ENCODE measurements at places on chromosomes 4 and X. TPM values are rescaled to one million over a fixed set of nuclear protein-coding genes. Genes with fewer than 3 reads are reported as not detected.

The ADH6 gene
- total RNA-seq: not detected

- H3K36me3 ChIP-seq: no peaks in the 10 kb centered on the region
- no peaks in the 10 kb centered on the region for H3K4me1 ChIP-seq
- H3K27me3 ChIP-seq: no peaks in the 10 kb centered on the region
- H3K27ac ChIP-seq: no peak overlapping the region
These were observed 6.2 kb downstream of the CSF2RA start for GRCh38 chrX:1274786-1275185.

DNA sequence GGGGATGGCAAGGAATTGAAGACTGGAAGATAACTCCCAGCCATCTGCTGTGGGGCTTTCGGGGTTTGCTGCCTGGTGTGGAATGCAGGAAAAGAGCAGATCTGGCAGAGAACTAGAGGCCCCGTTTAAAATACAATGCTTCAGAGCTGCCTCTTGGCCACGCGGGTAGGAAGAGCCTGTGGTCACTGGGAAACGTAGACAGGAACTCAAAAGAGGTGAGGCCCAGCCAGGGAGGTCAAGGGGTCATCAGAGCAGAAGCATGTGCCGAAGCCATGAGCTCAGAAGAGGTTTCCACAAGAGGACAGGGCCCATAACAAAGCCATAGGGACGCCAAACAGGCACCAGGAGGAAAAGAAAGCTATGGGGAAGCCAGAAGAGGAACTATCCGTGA lies 14.5 kb upstream of the STS start:
- no peaks in the 10 kb centered on the region for H3K36me3 ChIP-seq
- peak; percentile 35 for DNase-seq
- H3K27me3 ChIP-seq: no peaks in the 10 kb centered on the region
- H3K27ac ChIP-seq: peak overlapping the region; percentile 34
- H3K4me3 ChIP-seq: no peak overlapping the region
- peaks cover 9% of the 10 kb centered on the region for H3K4me1 ChIP-seq

The PABPC1L2A gene
- not detected for total RNA-seq

The MAP7D3 gene
- 21.7 TPM for total RNA-seq

- H3K27me3 ChIP-seq: peaks cover 11% of the 10 kb centered on the region
- no peaks in the 10 kb centered on the region for H3K4me1 ChIP-seq
- no peak overlapping the region for H3K27ac ChIP-seq
- DNase-seq: no peak
- no peak overlapping the region for H3K4me3 ChIP-seq
These were observed 228.6 kb upstream of the BCOR start for GRCh38 chrX:40326186-40326965.

- DNase-seq: no peak
- no peaks in the 10 kb centered on the region for H3K36me3 ChIP-seq
- no peak overlapping the region for H3K27ac ChIP-seq
- no peak overlapping the region for H3K4me3 ChIP-seq
- no peaks in the 10 kb centered on the region for H3K4me1 ChIP-seq
These were observed 191.2 kb upstream of the INTU start for GRCh38 chr4:127441571-127441970.

DNA sequence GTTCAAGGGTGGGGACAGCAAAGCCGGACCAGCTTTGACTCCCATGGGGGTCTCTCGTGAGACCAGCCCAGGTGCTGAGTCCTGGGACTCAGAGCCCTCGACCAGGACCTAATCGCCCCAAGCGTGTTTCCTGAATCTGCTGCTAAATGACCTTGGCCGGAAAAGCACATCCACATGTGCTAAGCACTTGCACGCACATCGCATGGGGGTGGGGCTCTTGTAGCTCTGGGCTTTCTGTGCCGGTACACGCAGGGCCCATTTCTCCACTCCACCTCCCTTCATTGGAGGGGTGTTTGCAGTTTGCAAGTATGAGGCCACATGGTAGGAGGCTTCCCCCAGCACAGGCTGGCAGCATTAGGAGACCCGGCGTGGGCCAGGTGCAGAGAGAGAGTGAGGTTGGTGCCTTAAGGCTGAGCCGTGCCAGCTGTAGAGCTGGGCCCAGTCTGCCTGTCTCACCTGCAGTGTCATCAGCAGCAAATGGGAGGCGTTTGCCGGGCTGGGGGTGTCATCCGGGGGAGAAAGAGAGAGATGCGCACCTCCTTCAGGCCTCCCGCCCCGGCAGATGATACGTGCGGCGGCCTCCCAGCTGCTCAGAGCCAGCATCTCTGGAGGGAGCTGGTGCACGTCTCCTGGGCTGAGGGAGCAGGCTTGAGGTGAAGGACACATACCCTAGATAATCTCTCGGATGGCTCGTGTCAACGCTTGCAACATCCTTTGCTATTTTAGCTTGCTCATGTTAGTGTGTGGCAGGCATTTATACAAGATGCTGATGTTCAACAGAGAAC lies 45.2 kb upstream of the CLCN4 start:
- peaks cover 11% of the 10 kb centered on the region for H3K36me3 ChIP-seq
- H3K4me3 ChIP-seq: no peak overlapping the region
- peak; percentile 14 for DNase-seq
- H3K27ac ChIP-seq: no peak overlapping the region

The ALPK1 gene
- total RNA-seq: 8.6 TPM

DNA sequence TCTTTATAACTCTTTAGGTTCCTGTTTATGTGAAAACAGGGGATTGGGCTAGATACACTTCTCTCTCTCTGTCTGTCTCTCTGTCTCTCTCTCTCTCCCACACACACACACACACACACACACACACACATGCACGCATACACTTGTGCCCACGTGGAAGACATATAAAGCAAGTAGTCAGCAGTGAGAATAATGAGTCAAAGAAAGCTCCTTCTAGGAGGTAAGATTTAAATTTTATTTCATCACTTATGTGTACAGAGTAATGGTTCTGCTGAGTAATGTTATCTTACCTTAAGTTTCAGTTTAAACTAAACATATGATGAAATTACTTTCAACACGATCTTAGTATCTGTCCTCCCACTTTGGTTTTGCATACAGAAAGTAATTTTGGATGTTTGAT lies 243.0 kb upstream of the TEX13A start:
- H3K27ac ChIP-seq: no peak overlapping the region
- no peak overlapping the region for H3K4me3 ChIP-seq
- no peaks in the 10 kb centered on the region for H3K4me1 ChIP-seq
- H3K27me3 ChIP-seq: peaks cover 2% of the 10 kb centered on the region
- no peak for DNase-seq

The PAGE4 gene
- total RNA-seq: not detected

The SLC6A14 gene
- total RNA-seq: not detected

DNA sequence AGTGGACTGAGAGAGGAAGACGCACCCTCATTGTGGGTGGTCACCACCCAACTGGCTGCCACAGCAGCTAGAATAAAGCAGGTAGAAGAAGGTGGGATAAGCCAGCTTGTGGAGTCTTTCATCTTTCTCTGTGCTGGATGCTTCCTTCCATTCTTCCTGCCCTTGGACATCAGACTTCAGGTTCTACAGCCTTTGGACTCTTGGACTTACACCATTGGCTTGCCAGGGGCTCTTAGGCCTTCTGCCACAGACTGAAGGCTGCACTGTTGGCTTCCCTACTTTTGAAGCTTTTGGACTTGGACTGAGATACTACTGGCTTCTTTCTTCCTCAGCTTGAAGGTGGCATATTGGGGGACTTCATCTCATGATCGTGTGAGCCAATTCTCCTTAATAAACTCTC lies 33.5 kb downstream of the ADH6 start:
- H3K36me3 ChIP-seq: no peaks in the 10 kb centered on the region
- H3K27ac ChIP-seq: no peak overlapping the region
- DNase-seq: no peak
- H3K27me3 ChIP-seq: no peaks in the 10 kb centered on the region
- no peak overlapping the region for H3K4me3 ChIP-seq
- H3K4me1 ChIP-seq: peaks cover 1% of the 10 kb centered on the region

- no peaks in the 10 kb centered on the region for H3K4me1 ChIP-seq
- DNase-seq: no peak
- H3K27me3 ChIP-seq: no peaks in the 10 kb centered on the region
- no peak overlapping the region for H3K27ac ChIP-seq
These were observed 24.5 kb downstream of the UVSSA start for GRCh38 chr4:1371176-1372165.
